Activated B cell treated with CpG ODN at 0.5 μM for 24 hours (primary cell): ENCODE measurements at places on chromosomes 7 and 10.

DNA sequence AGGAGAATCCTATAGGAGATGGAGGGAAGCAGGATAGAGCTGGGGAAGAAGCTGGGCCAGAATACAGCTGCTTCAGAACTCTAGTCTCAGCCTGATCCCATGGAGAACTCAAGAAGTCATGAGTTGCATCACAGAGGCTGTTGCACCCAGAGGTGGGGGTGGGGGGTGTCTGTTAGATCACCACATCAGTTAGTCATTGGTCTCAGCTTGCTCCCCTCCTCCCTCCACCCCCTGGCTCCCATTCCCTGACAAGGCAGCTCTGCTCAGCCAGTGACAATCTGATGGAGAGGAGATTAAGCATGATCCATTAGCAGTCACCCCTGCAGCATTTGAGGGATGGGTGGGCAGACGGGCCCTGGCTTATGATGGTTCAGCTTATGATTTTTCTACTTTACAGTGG lies 58.4 kb upstream of the FGL2 start:
- no peak overlapping the region for H3K4me3 ChIP-seq
- no peak overlapping the region for H3K27ac ChIP-seq
- no peak for DNase-seq
- no peaks in the 10 kb centered on the region for H3K27me3 ChIP-seq
- no peaks in the 10 kb centered on the region for H3K4me1 ChIP-seq

DNA sequence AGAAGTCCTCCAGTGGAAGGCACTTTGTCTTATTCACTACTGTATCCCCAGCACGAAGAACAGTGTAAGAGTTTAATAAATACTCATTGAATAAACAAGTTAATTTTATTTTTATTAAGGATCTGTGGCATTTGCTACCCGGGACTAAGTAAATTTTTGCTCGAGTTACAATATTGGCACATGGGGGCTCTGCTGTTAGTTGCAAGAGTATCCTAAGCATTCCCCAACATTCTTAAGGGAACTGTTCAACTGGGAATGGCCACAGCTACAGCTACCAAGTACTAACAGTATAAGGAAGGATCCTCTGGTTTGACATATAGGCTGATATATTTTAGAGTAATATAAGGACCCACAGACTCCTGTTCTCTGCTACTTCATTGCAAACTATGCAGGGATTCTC lies 8.7 kb upstream of the LRRTM3 start:
- no peak for DNase-seq
- no peaks in the 10 kb centered on the region for H3K27me3 ChIP-seq
- no peaks in the 10 kb centered on the region for H3K36me3 ChIP-seq
- no peak overlapping the region for H3K27ac ChIP-seq
- no peak overlapping the region for H3K4me3 ChIP-seq
- H3K4me1 ChIP-seq, result no peaks in the 10 kb centered on the region

DNA sequence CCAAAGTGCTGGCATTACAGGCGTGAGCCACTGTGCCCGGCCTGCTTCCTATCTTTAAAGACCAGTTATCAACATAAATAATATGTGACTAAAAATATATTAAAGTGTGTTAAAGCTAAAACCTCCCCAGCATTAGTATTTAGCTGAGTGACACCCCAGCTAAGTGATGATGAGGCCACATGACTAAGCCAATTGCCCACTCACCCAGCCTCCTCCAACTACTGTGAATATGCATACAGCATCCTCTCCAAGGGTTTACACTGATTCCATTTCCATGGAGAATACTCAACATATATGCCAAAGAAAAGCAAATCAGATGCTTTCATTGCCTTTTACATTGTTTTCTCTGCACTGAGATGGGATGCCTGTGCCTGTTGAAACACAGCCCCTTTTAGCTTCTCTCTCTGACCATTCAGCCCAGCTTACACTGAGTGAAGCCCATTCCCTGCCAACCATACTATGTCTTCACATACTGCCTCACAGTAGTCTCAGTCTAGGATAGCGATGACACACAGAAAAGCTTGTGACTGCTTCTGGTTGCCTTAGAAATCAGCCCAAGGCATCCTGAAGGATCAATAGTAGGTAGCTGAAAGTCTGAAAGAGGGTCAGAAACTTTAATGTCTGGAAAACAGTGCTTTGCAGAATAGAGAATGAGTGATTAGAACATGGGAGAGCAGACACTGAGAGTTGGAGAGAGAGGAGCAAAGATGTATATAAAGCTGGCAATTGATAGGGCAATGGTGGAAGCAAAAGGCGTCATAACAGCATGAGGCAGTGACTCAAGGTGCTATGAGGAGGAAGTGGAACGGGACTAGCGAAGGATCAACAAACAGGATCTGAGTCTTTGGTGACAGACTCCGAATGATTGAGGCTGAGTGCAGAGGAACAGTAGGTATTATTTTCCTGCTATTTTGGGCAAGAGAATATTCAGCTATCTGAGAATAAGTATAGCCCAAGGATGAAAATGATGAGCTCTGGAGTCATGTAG lies 19.8 kb upstream of the ATE1 start:
- no peaks in the 10 kb centered on the region for H3K4me1 ChIP-seq
- no peak overlapping the region for H3K27ac ChIP-seq
- DNase-seq, result no peak
- H3K36me3 ChIP-seq, result no peaks in the 10 kb centered on the region
- H3K4me3 ChIP-seq, result no peak overlapping the region

DNA sequence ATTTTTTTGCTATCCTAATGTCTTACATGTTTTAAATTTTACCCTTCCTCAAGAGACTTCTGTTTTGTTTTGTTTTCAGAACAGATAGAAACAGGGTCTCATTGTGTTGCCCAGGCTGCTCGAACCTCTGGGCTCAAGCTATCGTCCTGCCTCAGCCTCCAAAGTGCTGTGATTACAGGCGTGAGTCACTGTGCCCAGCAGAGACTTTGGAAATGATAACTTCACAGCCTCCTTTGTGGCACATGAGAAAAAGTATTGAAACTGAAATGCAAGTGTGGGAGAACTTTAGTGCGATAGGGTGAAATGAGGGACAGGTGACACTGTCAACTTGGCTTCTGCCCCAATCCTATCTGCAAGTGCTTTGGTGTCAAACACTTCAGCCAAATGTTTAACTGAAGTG lies 21.6 kb downstream of the IRF5 start:
- no peak for DNase-seq
- no peaks in the 10 kb centered on the region for H3K27me3 ChIP-seq
- H3K4me1 ChIP-seq, result peaks cover 52% of the 10 kb centered on the region

GRCh38 chr7:36129048-36129534 lies 24.0 kb upstream of the EEPD1 start:
- H3K27me3 ChIP-seq, result no peaks in the 10 kb centered on the region
- no peak overlapping the region for H3K4me3 ChIP-seq
- no peak overlapping the region for H3K27ac ChIP-seq
- H3K36me3 ChIP-seq, result no peaks in the 10 kb centered on the region
- H3K4me1 ChIP-seq, result no peaks in the 10 kb centered on the region

DNA sequence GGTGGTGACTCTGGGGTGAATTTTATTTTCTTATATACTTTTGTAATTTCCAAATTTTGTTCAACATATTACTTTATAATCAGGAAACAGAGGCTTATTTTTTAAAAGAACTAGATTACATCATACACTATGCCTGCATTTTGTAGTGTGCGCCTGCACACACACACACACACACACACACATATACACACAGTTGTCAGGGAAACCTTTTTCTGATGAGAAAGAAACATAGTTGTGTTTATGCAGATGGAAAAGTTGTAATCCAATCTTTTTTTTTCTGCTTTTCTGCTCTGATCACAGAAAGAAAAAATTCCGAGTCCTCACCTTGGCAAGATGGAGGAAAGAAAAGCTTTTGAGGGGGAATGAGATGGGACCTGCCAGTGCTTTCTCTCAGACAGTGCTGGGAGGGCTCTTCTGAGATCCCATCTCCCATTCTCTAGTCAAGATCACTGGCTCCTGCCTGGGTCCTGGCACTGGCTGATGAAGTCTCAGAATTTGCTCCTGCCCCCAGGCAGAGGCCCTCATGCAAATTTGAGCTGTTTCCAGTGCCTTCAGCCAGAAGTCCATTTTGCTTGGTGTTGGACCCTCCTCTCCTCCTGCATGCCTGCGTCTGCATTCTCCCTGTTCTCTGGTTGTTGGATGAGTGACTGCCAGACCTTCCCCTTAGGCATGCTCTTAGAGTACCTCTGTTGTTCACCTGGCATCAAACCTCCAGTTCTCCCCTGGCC lies 59.7 kb downstream of the TLL2 start:
- H3K27ac ChIP-seq, result no peak overlapping the region
- H3K4me1 ChIP-seq, result no peaks in the 10 kb centered on the region
- H3K27me3 ChIP-seq, result peaks cover 9% of the 10 kb centered on the region

DNA sequence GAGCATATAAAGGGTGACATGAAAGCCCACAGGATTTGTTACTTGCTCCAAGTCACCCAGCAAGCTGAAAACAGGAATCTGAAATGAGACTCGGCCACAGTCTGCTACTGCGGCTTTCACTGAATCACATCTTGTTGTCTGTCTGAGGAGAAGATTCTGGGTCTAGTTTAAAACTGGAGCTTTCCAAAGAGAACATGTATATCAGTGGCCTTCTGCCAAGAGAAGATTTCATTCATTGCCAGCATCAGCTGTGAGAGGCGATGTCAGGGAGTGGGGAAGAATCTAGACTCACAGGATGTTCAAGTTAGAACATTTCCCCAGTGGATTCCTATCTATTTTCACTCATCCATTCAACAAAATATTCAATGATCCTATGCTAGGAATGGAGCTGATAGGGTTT lies 122.8 kb downstream of the GALNT17 start:
- H3K4me1 ChIP-seq, result no peaks in the 10 kb centered on the region
- H3K4me3 ChIP-seq, result no peak overlapping the region
- H3K27me3 ChIP-seq, result no peaks in the 10 kb centered on the region
- DNase-seq, result no peak

DNA sequence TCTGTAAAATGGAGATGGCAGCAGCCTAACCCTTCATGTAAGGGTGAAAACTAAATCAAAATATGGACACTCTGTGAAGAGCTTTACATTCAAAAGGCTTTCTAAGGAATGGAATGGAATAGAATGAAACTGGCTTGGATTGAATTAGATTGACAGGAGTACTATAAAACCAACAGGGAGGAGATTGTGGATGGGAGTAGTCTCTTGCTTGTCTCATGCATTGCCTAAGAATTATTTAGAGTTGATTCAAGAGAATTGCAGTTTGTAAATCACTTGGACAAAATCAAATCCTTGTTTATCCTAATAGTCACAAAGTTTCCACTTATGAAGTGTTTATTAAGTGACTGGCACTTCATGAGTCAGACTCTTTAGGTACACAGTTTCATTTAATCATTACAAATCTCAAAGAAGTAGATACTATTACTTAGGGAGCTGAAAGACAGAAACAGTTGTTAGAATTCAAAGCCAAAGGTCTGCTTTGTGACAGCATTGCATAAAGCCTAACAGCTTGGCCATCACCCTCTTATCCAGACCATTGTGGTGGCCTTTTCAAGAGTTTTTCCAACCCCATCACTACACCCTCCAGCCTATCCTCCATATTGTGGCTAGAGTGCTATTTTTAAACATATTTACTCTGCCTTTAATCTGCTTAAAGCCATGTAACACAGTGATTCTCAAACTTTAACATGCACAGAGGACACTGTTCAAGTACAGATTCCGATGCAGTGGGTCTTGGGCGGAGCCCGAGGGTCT lies 91.9 kb upstream of the GHITM start:
- DNase-seq, result no peak
- no peaks in the 10 kb centered on the region for H3K36me3 ChIP-seq
- H3K27me3 ChIP-seq, result no peaks in the 10 kb centered on the region
- H3K27ac ChIP-seq, result no peak overlapping the region

DNA sequence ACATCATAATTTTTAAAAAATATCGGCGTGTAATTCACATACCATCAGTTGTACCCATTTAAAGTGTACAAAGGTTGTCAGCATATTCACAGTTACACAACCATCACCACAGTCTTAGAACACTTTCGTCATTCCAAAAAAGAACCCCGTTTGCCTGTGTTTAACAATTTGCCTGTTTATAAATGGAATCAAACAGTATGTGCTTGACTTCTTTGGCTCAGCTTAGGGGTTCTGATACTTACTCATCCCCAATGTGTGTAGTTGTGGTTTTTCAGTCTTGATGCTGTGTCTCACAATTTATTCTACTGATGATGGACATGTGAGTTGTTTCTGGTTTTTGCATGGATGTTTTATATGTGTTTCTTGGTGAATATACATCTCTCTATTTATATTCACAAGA lies 50.0 kb downstream of the PRPF18 start:
- no peak overlapping the region for H3K27ac ChIP-seq
- H3K27me3 ChIP-seq, result no peaks in the 10 kb centered on the region
- DNase-seq, result no peak
- H3K4me1 ChIP-seq, result peaks cover 8% of the 10 kb centered on the region

DNA sequence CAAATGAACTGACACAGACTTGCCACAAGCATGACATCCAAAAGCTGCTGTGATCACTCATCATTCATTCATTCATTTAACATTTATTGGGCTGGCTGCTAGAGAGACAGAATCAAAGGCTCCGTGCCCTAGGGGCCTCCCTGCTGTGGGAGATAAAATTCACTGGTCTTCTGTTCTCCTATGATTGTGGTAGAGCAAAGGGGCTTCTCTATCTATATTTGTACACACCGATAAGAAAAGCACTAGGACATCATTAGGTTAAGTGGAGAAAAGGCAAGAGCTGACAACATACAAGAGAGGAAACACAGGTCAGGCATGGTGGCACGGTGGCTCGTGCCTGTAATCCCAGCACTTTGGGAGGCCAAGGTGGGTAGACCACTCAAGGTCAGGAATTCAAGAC lies 847.0 kb downstream of the TYW1 start:
- H3K4me3 ChIP-seq, result no peak overlapping the region
- H3K36me3 ChIP-seq, result no peaks in the 10 kb centered on the region
- H3K27ac ChIP-seq, result no peak overlapping the region
- no peaks in the 10 kb centered on the region for H3K27me3 ChIP-seq

GRCh38 chr10:11430421-11431215 lies 180.8 kb downstream of the USP6NL start:
- no peaks in the 10 kb centered on the region for H3K36me3 ChIP-seq
- no peak overlapping the region for H3K27ac ChIP-seq
- no peak overlapping the region for H3K4me3 ChIP-seq
- no peaks in the 10 kb centered on the region for H3K27me3 ChIP-seq

DNA sequence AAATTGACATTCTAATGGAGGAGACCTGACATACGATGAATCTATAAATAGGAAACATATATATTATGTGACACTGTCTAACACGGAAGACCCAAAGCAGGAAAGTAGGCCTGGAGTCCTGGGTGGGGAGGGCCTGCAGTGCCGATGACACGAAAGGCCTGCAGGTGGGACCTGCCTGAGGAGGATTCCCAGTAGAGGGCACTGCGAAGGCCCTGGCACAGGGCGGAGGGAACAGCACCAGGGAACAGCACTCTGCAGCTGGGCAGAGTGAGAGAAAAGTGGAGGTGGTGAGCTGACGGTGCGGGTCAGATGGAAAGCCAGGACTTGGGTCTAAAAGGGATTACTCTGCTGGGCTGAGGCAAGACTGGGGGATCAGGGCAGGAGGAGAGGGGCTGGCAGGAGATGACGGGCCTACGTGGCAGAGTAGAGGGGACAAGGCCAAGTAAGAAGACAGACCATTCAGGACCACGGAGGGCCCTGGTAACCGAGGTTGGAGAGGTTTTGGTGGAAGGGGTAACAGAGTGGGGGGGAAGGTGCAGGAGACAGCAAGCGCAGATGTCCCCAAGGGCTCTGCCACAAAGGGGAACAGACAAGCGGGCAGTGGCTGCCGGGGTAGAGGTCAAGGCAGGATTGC lies 8.1 kb downstream of the ZNF746 start:
- no peaks in the 10 kb centered on the region for H3K27me3 ChIP-seq
- DNase-seq, result no peak
- peaks cover 89% of the 10 kb centered on the region for H3K36me3 ChIP-seq
- H3K4me1 ChIP-seq, result no peaks in the 10 kb centered on the region
- no peak overlapping the region for H3K4me3 ChIP-seq

GRCh38 chr10:101687071-101687658 lies 7.8 kb downstream of the FBXW4 start:
- H3K4me1 ChIP-seq, result peaks cover 79% of the 10 kb centered on the region
- no peak for DNase-seq
- peaks cover 57% of the 10 kb centered on the region for H3K36me3 ChIP-seq
- H3K4me3 ChIP-seq, result no peak overlapping the region
